AG04450 (cell line): ENCODE measurements at places on chromosomes 6 and 20.
A peak's percentile ranks its signal among the peaks of the same experiment; 100 is the strongest.

DNA sequence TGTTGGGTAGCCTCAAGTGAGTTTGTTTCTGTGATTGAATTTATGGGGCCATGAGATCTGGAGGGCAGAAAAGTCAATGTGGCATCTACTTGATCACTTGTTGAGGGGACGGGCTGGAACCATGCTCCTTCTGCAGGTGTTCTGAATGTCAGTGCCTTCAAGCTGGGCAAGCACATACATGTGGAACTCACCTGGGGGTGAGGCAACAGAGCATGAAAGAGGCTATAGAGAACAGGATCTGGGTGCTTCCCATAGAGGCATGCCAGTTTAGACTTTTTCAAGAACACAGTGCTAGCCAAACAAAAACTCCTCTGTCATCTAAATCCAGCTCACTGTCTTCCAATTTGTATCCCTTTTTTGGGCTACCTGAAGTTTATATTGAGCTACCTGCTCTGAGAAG, 77.8 kb upstream of the SLC35B3 start:
- DNase-seq = no peak

DNA sequence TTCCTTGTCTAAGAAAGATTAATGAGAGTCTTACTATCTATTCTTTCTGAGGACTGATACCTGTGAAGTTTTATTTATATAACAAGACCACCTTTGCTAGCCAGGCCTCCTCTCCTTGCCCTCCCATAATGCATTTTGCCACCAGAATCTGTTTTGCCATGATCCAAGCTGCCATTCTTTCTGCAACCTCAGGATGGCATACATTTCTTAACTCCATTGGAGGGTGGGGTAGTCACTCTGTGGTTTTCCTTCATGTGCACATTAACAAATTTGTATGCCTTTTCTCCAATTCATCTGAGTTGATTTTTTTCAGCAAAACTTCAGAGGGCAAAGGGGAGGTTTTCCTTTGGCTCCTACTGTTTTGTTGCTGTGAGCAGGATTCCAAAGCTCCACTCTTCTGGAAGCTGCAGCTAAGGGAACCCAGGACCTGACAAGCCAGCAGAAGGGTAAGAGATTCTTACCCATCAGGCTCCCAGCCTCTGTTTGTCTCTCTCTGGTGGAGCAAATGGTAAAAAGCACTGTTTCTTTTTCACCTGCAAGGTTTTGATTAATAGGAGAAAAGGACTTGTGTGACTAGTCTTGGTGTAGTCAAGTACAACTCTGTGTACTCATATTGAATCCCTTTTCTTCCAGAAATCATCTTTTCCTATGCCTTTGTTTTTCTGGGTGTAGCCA, 26.2 kb upstream of the ENPP4 start:
- no peak for DNase-seq

- DNase-seq = no peak
Measured at GRCh38 chr20:64099086-64099786, 8.1 kb downstream of the NPBWR2 start.

- DNase-seq = no peak
Measured at GRCh38 chr20:59682603-59683002, 78.3 kb downstream of the PHACTR3 start.

DNA sequence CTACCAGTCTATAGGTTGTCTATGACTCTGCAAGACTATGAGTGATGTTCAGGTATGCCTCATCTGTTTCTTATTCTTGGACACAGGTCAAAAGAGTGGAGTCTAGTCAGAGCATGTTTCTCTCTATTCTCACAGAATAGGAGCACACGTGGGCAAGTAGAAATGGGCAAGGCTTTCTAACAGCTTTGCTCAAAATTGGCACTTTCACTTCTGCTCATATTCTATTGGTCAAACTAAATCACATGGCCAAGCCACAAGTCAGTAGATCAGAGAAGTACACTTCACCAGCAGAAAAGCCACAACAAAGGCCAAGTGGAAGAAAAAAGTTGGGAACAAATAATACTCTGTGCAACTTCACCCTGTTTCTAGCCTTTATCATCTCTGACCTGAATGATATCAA, 354.5 kb upstream of the SYNCRIP start:
- no peak for DNase-seq

DNA sequence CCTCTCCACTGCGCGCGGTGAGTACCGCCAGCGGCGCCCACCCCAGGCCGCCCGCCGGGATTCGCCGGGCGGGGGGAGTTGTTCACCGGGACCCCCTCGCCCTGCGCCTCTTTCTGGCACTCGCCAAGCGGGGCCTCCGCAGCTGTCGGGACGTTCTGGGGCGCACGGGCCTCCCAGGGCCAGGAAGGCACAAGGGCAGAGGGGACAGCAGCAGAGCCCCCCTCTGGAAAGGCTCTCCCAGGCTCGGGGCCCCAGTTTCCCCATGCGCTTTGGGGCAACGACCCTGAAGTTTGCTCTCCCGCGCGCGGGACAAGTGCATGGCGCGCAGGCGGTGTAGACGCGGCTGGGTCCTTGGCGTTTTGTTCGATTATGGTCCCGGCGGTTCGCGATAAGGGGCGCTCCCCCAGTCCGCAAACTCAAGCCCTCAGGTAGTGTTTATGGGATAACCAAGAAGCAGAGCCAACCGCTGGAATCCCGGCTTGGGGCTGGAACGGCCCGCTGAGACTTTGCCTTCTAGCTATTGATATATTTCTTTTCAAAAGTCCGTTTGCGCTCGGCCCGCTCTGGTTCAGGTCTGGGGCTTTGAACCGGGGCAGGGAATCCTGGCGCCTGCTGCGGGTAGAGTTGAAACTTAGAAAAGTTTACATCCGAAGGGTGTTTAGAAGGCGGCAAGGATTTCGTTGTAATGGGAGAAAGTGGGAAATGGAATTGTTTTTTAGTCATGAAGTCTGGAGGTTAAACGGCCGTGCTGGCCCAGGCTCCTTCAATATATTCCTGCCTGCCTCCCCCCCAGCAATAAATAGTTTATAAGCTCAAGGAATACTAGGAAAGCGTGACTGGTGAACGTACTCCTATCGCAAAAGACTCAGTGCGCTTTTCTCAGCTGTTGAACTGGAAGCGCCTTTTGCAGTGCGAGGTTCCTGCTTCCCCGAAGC, 595 bp downstream of the EYA2 start:
- no peak for DNase-seq

- DNase-seq = no peak
Measured at GRCh38 chr6:88562353-88563276, 396.5 kb upstream of the CNR1 start.

- no peak for DNase-seq
Measured at GRCh38 chr6:2753110-2753489, 2.4 kb upstream of the MYLK4 start.

GRCh38 chr20:33351696-33352095, 49.6 kb downstream of the CDK5RAP1 start:
- no peak for DNase-seq

- DNase-seq = peak; percentile 4
Measured at GRCh38 chr6:99119109-99120031, 171.6 kb upstream of the FBXL4 start.

GRCh38 chr6:15427331-15428070, 181.6 kb downstream of the JARID2 start:
- no peak for DNase-seq

- DNase-seq = no peak
Measured at GRCh38 chr20:61354901-61355495, 102.9 kb downstream of the CDH4 start.

GRCh38 chr6:25384967-25385366, 105.8 kb downstream of the CARMIL1 start:
- no peak for DNase-seq

DNA sequence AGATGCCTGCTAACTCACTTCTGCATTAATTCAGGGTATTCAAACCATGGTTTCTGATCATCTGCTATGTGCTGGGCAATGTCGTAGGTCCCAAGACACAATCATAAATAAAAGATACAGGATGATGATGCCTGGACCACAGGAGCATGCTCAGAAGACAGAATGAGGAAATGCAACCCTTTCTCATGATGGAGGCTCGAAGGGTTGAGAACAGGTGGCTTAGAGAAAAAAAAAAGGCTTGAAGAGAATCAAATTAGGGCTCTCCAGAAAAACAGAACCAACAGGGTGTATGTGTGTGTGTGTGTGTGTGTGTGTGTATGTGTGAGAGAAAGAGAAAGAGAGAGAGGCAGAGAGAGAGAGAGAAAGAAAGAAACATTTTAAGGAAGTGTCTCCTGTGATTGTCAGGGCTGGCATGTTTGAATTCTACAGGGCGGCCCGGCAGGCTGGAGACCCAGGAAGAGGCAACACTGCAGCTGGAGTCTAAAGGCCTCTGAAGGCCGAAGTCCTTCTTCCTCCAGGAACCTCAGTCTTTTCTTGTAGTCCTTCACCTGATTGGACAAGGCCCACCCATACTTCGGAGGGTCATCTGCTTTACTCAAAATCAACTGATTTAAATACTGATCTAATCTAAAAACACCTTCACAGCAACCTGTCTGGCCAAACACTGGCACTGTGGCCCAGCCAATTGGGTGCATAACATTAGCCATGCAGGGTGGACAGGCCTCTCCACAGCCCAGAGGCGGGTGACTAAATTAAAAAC, 143.8 kb downstream of the ERMARD start:
- no peak for DNase-seq

- no peak for DNase-seq
Measured at GRCh38 chr20:51412333-51412871, 130.1 kb downstream of the NFATC2 start.

DNA sequence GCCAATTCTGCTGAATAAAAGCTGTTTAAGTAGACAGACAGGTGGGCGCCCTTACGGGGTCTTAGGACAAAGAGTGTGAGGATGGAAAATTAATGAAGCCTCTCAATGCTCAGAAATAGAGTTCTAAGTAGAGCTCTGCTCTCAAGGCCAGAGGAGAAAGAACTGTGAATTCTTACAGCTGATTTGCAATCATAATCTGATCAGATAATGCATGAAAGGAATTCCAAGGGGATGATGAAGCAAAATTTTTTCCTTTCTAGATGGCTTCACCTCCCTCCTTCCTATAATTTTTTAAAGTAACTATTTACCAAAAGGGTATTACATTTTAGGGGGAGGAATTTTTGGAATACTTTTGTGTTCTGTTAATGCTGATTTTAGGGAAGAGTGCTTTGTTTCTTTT, 308.1 kb upstream of the HS3ST5 start:
- DNase-seq = no peak

DNA sequence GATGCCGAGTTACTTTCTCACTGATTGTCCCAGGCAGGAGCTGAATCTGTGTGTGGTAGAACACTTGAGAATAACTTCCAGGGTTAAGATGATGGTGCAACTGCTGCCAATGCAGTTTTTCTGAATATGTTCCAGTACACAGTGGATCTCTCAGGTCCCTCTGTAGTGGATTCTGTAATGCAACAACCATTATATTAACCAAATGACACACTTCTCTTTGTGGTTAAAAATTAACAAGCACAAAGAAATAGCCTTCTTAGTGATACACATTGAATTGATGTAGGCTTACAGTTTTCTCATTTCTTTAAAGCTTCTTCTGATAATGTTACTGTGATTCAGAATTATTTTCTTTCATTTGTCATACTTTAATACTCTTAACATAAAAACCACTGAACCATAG, 383.8 kb downstream of the ADGRB3 start:
- DNase-seq = no peak

- no peak for DNase-seq
Measured at GRCh38 chr6:21134356-21134755, 459.2 kb upstream of the SOX4 start.

DNA sequence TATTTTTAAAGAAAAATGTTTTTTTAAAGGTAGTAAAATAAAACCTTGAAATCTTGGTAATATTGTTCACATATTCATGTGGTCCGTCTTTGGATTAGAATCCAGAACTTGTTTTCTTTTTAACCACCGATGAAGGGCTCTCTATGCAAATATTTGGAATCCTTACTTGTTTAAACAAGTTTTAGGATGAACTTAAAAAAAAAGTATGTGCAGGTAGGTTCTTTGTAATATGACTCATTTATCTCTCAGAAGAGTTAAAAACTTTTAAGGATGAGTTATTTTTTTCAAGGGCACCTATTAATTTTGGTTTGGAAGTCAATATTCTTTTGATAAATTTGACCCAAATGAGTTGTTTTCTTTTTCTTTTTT, 8.9 kb downstream of the DSP start:
- DNase-seq = no peak

DNA sequence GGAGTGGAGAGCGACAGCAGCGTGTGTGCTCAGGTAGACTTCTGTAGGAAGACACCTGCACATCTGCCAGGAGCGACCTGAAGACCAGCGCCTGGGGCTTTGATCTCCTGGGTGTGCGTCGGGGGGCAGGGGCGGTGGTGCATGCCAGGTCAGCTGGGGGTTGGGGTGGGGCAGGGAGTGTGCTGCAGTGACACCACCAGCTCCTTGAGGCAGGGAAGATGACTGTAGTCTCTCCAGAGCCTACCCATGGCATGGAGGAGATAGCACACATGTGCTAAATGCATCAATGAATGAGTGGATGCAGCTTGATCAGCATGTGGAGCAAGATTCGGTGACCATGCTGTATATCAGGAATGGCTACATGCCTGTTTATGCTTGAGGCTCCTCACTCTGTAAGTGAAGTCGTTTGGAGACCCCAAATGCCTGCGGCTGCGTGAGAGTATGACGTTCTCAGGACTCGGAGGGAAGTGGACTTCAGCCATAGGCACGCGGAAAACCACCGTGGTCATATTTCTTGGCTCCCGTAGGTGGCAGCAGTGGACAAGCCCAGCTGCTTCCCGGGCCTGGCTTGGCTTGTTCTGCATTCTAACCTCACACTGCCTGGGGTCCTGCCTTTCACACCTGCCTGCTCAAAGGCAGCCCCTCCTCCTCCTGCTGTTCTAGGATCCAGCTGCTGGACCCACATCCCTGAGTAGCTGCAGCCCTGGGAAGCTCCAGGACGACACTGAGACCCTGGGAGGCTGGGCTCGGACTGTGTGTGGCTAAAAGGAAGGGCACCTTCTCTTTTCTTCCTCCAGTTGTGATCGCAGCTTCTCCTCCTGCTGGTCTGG, 39.4 kb upstream of the KCNK16 start:
- peak; percentile 16 for DNase-seq

DNA sequence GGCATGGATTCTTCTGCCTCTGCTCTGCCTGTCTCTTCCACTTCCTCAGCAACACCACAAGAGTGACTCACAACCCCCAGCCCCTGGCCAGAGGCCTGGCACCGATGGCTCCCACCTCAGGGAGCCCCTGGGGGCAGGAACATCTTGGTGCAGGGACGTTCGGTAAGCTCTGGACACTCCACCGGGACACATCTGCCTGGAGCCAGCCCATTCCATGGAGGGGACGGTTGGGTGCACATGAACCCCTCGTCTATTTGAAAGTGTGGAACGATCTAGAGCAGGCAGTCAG, 246.5 kb downstream of the ERMARD start:
- no peak for DNase-seq

GRCh38 chr6:83270971-83271719, 78.0 kb downstream of the RWDD2A start:
- DNase-seq = peak; percentile 59

GRCh38 chr6:29945281-29945820, 3.0 kb downstream of the HLA-A start:
- DNase-seq = no peak
